T47D (cell line): ENCODE measurements at places on chromosomes 12 and 14.

GRCh38 chr14:99648027-99648784 lies 3.3 kb downstream of the HHIPL1 start:
- no peak for DNase-seq

- no peak for DNase-seq
Measured at GRCh38 chr12:62848418-62848817, 86.5 kb downstream of the PPM1H start.

- no peak for DNase-seq
Measured at GRCh38 chr12:66803930-66804329, 125.1 kb upstream of the GRIP1 start.

- no peak for DNase-seq
Measured at GRCh38 chr14:24233538-24233866, 773 bp downstream of the GMPR2 start.

DNA sequence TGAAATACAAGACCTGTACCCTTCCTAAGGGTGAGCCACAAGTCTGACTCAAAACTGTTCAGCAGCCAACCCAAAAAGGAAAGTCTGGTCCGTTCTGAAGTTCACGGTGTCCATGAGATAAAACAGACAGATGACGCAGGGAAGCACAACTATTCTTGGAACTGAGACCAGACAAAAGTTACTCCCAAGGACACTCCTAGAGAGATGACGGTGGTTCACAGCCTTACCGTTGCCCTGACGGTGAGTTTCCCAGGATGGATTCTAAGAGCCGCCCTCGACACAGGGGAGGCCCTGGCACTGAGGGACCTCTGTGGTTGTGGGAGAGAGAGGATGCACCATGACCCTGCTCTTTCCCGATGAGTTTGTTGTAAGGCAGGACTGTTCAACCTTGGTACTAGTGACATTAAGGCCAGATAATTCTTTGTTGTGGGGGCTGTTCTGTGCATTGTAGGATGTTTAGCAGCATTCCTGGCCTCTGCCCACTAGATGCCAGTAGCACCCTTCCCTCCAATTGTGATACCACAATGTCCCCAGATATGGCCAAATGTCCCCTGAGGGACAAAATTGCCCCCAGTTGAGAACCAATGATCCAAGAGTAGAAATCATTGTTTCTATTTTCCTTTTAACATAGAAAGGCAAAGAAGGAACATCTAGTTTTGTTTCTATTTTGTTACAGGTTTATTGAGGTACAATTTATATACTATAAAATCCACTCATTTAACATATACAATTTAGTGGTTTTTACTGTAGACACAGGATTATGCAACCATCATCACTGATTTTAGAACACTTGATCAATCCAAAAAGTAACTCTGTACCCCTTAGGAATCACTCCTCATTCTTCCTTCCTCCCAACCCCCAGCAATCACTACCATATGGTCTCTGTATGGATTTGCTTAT lies 23.0 kb downstream of the OR10P1 start:
- no peak for DNase-seq

- no peak for DNase-seq
Measured at GRCh38 chr12:3157581-3158323, 80.6 kb downstream of the TSPAN9 start.

GRCh38 chr12:114729731-114730130 lies 45.8 kb upstream of the TBX3 start:
- DNase-seq = no peak

- no peak for DNase-seq
Measured at GRCh38 chr14:60420050-60420449, 65.8 kb downstream of the C14orf39 start.

- DNase-seq = no peak
Measured at GRCh38 chr14:32436993-32437392, 107.9 kb downstream of the AKAP6 start.

DNA sequence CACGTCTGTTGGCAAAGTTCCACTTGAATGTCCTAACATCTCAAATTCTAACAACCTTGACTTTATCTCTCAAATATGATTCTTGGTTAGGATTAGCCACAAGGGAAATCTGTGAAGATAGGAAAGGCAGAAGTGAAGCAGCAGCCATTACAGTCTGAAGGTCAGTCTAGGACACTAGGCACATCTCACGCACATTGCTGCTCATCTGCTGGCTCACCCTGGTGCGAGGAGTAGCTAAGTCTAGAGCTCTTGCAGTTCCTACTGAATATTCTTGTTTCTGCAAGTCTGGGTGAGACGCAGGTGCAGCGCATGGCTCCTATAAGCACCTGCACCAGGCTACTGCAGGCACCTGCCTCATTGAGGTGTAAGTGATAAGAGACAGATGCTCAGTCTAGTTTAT lies 6.4 kb upstream of the SLC25A3 start:
- DNase-seq = no peak

- no peak for DNase-seq
Measured at GRCh38 chr12:851343-851742, 98.2 kb downstream of the RAD52 start.

DNA sequence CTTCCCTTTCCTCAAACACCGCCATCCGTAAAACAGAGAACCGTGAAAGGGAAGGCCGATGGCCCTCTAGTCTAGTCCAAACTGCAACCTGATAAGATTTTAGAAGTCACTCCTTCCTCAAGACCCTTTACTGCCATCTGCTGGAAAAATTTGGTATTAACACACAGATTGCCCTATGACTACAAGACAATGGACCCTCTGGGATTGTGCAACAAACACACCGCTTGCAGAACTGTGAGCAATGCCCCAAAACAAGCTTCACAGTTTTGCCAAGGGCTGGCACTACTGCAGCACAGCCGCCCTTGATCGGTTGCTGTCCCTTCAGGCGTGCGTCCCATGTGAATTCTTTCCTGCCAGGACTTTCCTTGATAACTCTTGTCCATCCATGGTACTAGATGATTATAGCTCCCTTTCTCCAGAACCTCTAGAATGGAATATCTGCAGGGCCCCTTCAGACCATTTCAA lies 23.1 kb downstream of the LLPH start:
- peak; percentile 90 for DNase-seq

DNA sequence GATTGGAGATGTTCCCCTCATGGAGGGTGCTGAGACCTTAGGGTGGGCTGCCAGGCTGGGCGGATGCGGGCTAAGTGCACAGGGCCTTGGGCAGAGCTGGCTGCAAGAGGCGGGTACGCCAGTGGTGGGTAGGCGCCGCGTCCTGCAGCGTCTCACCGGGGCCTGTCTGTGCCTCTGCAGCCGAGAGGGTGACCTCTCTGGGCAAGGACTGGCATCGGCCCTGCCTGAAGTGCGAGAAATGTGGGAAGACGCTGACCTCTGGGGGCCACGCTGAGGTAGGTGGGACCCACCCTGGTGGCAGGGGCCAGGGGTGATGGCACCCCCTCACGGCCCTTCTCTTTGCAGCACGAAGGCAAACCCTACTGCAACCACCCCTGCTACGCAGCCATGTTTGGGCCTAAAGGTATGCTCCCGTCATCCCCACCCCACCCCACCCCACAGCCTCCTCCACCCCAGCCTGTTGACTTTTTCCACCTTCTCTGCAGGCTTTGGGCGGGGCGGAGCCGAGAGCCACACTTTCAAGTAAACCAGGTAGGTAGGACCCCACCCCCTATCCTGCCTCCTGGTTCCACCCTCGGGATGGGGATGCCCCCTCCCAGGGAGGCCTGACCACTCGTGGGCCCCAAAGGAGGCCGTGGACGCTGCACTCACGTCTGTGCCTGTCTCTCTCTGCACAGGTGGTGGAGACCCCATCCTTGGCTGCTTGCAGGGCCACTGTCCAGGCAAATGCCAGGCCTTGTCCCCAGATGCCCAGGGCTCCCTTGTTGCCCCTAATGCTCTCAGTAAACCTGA lies 1.5 kb downstream of the CRIP1 start:
- DNase-seq = peak; percentile 69

DNA sequence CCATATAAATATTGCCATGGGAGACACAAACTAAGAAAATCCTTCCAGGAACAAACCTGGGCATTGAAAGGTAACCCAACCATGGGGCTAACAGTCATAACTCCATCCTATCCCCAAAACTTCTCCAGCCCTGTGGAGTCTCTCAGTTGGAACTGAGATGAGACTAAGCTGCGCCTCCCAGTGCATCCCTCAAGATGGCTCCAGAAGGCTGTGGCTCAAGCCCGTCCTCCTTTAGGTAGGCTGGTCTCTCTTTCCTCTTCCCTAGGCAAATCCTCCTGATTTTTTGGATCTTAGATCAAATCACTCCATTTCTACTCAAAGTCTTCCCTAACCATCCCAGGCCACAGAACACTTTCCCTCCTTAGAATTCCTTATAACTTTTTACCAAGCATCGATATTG lies 364.3 kb upstream of the CCDC196 start:
- no peak for DNase-seq

GRCh38 chr12:131733874-131734273 lies 23.0 kb downstream of the SFSWAP start:
- no peak for DNase-seq

DNA sequence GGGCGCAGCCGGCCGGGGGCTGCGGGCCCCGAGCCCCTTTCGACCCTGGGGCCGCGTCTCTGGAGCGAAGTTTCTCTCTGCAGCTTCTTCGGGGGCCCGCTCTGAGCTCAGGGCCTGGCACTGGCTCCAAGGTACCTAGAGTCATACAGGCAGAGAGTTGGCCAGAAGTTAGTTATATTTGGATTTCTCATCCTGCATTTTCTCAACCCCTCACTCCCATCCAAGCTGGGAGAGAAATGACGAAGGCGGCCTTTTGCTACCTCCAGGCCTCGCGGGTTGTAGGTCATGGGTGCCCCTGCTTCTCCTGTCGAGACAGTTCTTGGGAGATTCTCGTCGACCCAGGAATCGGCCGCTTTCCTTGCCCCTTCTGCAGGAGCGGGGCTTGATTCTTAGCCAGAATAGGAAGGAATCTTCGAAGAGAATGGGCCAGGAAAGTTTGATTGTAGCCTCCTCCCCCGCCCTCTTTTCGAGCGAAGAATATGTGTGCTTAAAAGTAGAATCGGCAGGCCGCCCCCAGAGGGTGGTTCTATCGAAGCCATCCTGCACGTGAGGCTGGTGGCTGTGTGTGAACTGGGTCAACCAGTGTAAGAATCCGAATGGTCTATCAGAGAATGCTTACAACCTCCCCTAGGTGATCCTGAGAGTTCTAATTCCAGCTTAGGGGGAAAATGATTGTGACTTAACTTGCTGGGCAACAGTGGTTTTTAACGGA lies 785 bp downstream of the MLEC start:
- DNase-seq = no peak

GRCh38 chr12:109464642-109465351 lies 12.3 kb downstream of the KCTD10 start:
- no peak for DNase-seq

DNA sequence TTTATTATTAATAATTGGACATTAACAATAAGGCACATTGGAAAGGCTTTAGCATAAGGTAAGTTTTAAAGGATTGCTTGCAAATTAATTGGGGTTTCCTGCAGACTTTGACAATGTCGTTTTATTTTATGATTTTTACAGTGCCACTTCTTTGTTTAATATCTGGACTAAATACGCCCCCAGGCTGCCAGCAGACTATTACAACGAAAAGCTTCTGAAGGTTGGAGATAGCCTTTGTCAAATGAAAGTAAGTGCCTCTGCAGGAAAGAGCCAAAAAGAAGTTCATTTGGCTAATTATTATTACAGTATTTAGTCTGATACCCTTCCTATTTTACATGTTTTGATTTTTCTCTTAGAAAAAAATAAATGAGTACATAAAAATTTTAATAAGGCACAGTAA lies 11.3 kb downstream of the CFAP54 start:
- DNase-seq = no peak

- DNase-seq = no peak
Measured at GRCh38 chr12:119936705-119937311, 52.2 kb upstream of the BICDL1 start.

DNA sequence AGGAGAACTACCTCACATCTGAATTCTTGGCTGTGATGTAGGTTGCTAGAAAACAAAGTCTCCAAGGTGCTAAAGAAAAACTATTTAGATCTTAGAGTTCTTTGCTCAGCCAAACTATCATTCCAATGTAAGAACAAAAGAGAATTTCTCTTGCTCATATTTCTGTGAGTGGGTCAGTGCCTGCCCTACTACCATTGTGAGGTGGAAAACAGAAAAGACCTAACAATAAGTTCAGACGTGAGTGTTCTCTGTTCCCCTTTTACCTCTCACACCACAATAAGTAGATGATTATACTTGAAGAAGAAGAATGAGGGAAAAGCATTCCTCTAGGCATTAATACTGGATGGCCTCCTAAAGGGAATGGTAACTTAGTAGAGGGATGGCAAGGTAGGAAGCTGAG lies 187.4 kb upstream of the KITLG start:
- DNase-seq = no peak

DNA sequence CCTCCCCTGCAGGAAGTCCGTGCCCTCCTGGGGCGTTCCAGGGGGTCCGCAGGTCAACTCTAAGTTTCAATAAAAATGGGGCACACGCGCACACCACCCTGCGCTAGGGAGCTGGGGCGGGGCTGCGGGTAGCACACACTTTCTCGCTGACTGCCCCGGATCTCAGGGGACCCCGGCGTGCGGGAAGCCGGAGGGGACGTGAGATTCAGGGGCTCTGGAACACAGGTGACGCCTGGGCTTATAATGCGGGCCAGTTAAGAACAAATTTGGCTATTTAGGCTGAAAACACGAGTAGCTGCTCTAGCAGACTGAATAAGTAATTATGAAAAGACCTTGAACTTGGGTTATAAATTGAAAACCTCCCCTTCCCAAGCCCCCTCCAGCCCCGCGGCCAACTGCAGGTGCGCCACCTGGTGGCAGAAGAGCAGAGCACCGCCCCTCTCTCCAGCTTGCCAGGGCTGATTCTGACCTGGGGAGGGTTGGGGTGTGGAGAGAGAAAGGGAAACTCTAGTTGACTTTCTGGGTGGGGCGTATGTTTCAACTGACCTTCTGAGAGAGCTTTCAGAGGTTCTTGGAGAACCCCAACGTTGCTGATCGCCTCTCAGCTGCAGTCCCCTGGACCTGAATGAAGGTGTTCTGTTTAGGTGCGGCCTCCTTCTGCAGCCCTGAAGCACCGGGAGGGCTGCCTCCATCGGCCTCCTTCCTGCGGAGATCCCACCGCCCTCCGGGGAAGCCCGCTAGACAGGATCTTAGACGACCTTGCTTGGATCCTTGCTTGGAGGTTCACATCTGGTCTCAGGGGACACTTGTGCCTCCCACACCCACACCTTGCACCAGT lies 118.4 kb upstream of the EVL start:
- DNase-seq = peak; percentile 37

DNA sequence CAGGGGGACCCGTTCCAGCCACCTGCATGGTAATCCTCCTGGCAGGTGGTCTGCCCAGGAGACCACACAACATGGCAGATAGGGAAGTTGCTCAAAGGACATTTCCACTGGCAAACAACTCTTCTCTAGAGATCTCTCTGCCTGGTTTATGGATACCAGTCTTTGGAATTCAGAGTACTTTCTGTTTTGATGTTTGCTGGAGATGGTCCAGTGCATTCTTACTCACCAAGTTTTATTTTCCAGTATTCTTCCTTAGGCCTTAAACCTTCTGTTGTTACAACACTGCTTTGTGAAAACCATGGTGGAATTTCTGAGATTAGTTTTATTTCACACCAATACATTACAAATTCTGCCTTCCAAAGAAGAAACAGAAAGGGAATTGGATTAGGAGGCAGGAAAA lies 428.3 kb downstream of the FUT8 start:
- DNase-seq = no peak
